Stimulated activated CD4-positive, alpha-beta T cell treated with anti-CD3 and anti-CD28 coated beads, Interleukin-1b, Interleukin-23, amount 100 ng/mL, for 1 hour (primary cell): ENCODE measurements at places on chromosomes 5 and 9.

- DNase-seq = no peak
These were observed 31.4 kb downstream of the XPA start for GRCh38 chr9:97665742-97666141.

DNA sequence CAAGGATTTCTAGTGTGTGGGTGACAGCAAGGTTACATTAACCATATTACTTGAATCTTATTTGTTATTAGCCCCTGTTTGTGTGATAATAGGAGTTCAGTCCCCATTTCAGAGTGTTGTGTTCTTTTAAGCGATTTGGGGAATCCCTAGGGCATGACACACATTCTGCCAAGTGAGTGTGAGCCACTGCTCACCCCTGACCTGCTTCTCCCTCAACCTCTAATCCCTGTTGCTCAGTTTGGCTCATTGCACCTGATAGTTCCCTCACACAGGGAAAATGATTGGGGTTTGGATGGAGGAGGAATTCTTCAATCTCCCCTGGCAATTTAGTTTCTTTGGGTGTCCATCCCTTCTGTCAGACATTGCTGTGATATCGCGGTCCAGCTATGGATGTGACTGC is 149.2 kb downstream of the DMRTA1 start:
- DNase-seq = no peak

DNA sequence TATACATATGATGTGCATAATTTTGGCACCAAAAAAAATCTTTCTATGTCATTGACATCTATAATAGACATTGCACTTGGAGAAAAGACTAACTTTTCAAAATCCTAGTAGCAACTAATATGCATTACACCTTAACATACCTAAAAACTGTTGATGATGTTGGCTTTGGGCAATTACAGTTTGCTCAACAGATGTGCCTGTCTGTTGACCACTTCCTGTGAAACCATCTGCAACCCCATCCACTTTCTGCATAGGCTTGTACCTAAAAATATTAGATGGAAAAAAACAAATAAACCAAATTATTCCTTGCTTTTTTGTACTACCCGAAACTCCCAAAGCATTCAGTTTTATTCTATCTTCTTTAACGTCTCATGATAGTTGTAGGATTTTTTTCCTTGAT is 248.6 kb downstream of the RFX3 start:
- DNase-seq = no peak

DNA sequence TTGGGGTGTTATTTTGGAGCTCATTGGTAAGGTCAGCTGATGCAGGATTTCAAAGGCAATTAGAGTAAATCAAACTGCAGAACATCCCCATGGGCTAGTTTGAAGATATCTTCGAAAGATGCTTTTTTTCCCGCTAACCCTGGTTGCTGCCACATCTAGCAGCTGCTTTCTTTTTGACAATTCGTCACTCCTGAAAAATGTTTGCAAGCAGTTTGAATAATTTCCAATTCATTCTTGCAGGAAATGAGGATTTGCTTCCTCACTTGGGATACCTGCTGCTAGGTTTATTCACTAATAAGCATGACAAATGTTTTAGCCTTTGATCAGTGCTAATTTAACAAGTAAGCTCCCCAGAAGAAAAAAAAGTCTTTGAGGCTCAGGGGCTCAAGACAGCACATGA is 649.6 kb upstream of the RORB start:
- no peak for DNase-seq

DNA sequence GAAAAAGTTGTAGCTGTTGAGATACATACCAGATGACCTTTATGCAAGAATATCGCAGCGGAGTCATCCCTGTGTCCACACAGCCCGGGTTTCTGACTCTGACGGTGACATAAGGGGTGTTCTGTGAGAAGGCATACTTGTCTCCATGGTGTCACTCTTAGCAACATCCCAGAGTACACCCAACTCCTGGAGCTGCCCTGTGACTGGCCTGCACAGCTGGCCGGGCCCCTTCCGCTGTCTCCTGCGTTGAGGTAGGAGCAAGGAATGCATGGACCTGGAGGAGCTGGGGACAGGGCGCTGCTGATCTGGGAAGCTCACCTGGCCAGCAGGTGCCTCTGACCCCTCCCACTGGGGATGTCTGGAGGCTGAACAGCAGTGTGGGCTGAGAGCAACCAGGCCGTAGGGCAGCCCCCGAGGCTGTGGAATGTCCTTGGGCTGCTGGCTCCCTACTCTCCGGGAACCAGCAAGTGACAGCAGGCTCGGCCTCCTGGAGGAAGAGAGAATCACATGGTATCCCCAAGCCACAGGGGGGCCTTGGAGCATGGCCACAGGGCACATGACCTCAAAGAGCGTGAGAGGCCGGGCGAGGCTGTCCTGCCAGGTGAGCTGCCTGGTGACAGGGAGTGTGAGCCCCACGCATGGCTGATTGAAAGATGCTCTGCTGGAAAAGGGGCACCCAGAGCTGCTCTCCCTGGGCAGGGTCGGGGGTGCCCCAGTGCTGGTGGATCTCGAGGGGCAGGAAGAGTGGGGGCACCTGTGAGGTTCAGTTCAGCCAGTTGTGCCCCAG is 113.4 kb downstream of the MRPL36 start:
- DNase-seq = no peak

DNA sequence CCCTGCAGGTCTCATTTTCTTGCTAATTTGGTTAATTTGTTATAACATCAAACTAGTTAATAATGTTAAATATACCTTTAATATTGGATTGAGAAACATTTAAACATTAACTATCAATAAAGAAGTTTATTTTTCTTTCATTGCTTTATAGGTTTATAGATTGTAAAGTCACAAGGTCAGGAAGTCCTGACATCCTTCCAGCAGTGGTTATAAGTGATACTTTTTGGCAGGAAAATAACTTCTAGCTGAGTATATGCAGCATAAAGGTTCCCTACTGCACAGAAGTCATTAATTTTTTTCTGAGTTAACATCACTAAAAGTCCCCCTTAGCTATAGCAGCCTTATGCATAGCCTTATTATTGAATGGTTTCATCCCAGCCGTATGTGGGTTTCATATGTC is 85.5 kb downstream of the LNPEP start:
- DNase-seq = no peak

- no peak for DNase-seq
These were observed 10.0 kb upstream of the GRIN1 start for GRCh38 chr9:137128862-137129455.

GRCh38 chr9:14096258-14096922 is 217.6 kb downstream of the NFIB start:
- DNase-seq = no peak

GRCh38 chr9:72615931-72616330 is 94.5 kb downstream of the TMC1 start:
- no peak for DNase-seq

DNA sequence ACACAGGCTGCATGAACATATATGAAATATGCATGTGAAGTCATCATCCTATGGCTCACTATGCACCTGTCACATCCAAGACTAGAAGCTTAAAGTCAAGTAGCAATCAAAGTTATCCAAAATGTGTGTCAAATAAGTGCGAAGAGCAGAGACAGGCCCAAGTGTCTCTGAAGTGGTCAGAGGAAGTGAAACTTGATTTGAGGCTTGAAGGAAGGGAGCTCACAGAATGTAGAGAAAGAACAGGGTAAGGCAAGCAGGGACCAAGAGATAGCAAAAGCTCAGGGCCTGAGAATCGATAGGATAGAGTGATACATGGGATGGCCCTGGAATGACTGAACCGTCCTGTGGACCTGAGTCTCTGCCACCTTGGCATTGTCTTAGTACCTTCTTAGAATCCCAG is 274.3 kb upstream of the TRPC7 start:
- no peak for DNase-seq

DNA sequence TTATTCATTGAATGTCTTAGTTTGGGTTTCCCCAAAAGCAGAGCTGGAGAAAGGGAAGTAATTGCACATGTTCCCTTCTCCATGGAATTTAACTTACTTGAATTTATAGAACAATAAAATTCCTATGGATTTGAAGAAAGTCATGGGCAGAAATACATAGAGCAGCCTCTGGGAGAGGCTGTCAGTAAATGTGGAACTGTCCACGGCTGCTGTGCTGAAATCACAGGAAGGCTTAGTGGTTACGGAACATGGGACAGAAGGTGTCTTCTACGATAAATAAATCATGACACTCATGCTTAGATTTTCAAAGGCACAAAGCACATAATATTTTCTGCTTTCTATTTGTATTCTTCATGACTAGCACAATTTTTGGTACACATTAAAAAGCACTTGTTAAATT is 440.6 kb upstream of the IZUMO3 start:
- no peak for DNase-seq

DNA sequence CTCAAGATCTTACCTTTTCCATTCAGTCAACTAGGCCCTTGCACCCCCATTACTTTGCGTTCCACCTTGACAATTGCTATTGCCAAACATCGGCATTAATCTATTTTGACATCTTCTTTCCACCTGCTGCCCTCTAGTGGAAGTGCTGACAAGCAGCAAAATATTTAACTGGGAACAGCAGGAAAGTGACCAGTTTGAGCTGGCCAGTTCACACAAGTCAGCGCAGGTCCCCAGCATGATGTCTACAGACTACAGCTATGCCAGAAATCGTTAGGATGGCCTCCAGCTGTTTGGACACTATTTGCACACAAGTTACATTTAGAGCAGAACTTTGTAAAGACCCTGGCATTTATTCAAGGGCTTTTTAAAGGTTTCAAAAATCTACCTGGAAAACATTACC is 160.1 kb downstream of the GHR start:
- no peak for DNase-seq

- DNase-seq = no peak
These were observed 7.8 kb downstream of the NOL6 start for GRCh38 chr9:33465596-33466564.

DNA sequence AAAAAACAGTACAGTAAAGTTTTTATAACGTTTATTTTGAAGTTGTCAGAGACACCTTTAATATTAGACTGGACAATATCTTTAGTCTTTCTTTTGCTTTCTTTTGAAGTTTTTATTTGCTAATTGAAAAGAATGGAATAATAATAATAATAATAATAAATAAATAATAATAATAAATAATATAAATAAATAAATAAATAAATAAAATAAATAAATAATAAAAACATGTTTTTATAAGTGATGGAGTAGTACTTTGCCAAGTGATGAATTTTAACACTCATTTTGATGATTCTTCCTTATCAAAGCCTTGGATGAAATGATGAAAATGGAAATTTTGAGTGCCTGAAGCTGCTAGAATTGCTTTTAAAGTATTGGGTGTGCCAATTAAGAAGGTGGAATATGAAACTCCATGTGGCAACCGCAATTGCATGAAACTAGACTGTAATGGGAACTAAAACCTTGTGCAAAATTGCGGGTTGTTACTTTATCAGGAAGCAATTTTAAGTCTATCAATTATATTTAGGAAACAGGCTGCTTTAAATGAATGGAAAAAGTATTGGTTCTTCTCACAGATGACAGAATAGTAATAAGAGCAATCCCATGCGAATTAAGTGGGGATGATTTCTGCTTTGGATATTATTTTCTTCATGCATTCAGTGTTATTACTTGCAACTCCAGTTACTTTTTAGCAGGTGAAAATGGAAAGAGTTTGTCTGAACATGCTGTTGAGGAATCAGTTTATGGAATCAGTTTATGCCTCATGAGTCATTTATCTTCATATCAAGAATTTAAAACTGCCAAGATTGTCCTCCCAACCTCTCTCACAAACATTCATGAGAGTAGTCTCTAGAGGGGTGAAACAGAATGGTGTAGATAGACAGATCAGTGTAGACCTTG is 4.6 kb downstream of the ANXA1 start:
- no peak for DNase-seq

GRCh38 chr5:73186976-73187375 is 14.0 kb downstream of the TMEM174 start:
- no peak for DNase-seq

- DNase-seq = no peak
These were observed 105.5 kb upstream of the LMX1B start for GRCh38 chr9:126508171-126508591.

GRCh38 chr9:128470560-128470959 is 14.8 kb downstream of the ODF2 start:
- no peak for DNase-seq

- no peak for DNase-seq
These were observed 292.3 kb downstream of the DTWD2 start for GRCh38 chr5:118696076-118696475.

DNA sequence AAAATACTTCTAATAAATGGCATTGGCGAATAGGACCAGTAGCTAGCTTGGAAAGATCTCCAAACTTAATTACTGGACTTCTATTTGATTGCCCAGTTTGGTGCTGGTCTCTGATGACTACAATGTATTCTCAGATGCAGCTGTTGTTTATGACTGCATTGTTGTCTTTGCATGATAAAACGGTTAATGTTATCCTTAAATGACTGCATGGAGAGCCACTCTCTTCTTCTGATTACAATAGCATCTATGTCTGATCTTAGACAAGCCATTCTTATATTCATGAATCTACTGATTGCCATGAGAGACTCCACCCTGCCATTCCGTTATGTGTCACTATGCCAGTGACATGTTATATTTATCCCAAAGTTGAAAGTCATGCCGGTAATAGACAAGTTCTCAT is 42.9 kb upstream of the ERBIN start:
- no peak for DNase-seq

- no peak for DNase-seq
These were observed 2.9 kb downstream of the NR2F1 start for GRCh38 chr5:93585767-93586385.

DNA sequence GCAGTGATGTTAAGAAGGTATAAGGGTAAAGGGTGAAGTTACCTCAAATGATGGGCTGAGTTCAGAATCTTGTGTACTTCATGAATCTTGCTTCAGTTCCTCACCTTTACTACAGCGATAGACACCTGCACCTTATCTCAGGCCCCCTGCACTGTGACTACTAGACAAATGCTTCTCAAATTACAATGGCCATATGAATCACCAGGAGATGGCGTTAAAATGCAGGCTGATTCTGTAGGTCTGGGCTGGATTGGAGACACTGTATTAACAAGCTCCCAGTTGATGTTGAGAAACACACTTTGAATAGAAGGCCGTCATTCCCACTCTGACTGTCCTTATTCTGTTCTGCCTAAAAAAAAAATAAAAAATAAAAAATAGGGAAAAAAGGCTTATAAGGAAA is 29.8 kb downstream of the TARS1 start:
- no peak for DNase-seq

DNA sequence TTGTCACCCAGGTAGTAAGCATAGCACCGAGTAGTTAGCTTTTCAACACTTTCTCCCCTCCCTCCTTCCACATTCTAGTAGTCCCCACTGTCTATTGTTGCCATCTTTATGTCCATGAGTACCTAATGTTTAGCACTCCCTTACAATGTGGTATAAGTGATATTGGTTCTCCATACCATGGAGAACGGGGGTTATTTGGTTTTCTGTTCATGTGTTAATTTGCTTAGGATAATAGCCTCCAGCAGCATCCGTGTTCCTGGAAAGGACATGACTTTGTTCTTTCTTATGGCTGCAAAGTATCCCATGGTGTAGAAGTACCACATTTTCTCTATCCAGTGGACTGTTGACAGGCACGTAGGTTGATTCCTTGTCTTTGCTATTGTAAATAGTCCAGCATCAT is 353.9 kb downstream of the ADGRV1 start:
- DNase-seq = no peak

GRCh38 chr5:161051920-161052500 is 200.0 kb upstream of the ATP10B start:
- no peak for DNase-seq
